ENCODE measurements at places on chromosomes 2 and 18. TPM values are rescaled to one million over a fixed set of nuclear protein-coding genes. Genes with fewer than 3 reads are reported as not detected.

The ANKRD29 gene
- 4.2 TPM for total RNA-seq

DNA sequence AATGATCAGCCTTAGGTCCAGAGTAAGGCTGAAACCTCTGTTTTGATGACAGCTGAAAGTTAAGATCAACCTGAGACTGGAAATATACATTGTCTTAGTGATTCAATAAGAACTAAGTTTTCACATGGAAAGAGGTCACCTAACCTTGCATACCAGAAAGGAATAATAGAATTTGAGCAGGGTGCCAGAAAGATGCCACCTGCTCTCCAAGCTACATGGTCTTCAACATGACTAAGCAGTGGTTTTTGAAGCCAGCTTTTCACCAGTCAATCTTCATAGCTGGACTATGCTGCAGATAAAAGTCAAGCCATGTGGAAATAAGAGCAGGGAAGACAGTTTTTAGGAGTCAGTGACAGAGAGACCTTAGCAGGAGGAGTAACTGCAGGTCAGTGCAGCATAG, 589.4 kb upstream of the SYT4 start:
- DNase-seq = no peak

DNA sequence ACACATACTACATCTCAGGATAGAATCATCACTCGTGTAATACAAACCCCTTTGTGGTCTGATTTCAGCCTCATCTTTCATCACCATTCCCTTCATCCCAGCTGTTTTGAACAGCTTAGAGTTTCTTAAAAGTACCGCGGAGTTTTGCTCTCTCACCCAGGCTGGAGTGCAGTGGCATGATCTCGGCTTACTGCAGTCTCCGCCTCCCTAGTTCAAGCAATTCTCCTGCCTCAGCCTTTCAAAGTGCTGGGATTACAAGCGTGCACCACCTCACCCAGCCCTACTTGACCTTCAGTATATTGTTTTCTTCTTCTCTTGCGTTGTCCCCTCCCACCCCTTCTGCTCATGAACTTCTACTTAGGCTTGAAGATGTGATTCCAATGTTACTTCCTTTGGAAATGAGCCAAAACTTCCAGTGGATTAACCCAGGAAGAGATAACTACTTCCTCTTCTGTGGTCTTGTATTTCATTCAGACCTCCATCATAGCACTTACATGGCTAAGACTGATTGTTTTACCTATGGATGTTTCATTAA, 15.8 kb downstream of the ERLEC1 start:
- DNase-seq = peak; percentile 18

DNA sequence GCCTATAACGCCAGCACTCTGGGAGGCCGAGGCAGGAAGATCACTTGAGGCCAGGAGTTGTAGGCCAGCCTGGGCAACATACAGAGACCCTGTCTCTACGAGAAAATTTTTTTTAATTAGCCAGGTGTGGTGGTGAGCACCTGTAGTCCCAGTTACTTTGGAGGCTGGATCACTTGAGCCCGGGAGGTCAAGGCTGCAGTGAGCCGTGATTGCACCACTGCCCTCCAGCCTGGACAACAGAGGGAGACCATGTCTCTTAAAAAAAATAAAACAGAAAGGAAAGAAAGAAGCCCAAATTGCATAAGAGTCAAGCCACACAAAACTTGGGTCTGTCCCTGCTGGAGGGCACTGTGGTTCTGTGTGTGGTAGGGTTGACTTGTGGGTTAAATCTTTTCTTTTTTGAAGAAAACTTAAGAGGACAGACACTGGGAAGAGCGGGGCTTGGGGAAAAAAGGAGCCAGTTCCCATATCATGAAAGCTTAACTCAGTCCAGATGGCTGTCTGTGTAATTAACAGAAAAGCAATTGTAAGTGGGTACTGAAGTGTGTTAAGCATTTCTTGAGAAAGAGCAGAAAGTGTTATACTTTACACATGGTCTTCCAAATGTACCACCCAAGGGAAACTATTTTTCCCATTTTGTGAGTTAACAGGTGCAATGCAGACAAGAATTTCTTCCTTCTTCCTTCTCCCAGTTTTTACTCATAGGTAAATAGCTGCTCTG, 115.1 kb downstream of the ALPK2 start:
- no peak for DNase-seq

The GPR39 gene
- under 0.01 TPM for total RNA-seq

- no peak for DNase-seq
Observed at GRCh38 chr2:157933160-157933920, 57.2 kb upstream of the ACVR1 start.

DNA sequence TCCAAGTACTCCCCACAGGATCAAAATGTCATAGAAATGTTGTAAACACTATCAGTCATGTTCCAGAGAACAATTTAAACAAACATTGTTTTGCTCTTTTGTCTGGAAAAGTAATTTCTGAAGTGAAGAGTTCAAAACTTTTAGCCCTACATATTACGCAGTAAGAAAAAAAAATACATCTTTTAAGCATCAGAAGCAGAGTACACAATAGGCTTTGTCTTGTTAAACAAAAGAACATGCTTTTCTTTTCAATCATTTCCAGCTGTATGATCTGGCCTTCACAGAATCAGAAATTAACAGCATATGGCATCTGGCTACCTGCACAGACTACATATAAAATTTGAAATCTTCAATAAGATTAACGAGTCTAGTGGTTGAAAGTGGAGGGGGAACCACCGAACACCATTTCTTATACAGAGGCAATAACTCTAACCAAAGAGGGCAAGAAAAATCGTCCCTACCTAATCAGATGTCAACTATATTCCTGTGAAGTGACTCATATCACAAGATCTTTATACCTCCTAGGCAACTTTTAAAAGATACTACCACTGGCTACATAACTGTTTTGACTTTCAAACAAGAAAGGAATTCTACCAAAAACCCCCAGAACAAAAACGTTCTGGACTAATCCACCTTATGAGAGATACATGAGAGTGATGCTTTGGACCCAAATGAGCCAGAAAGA, 149.3 kb downstream of the EXOC6B start:
- DNase-seq = peak; percentile 37

- peak; percentile 92 for DNase-seq
Observed at GRCh38 chr2:158539176-158540005, 82.6 kb downstream of the PKP4 start.

GRCh38 chr2:206521115-206521514, 77.8 kb downstream of the ADAM23 start:
- DNase-seq = peak; percentile 11

All from dermis blood vessel endothelial cell (primary cell).